Uterus (tissue), 4 donors: ENCODE measurements at places on chromosomes 12 and 14.
A peak's percentile ranks its signal among the peaks of the same experiment; 100 is the strongest.

GRCh38 chr12:22627371-22627770, 2.4 kb downstream of the ETNK1 start:
- DNase-seq: no peak
- H3K4me3 ChIP-seq: peak overlapping the region; percentile 95
- H3K27ac ChIP-seq: no peak overlapping the region
- H3K27me3 ChIP-seq: no peaks in the 10 kb centered on the region
- no peaks in the 10 kb centered on the region for H3K36me3 ChIP-seq

GRCh38 chr12:65123435-65124063, 2.4 kb upstream of the WIF1 start:
- H3K4me1 ChIP-seq: no peaks in the 10 kb centered on the region
- no peak for DNase-seq
- H3K36me3 ChIP-seq: no peaks in the 10 kb centered on the region
- H3K27me3 ChIP-seq: peaks cover 21% of the 10 kb centered on the region

- no peaks in the 10 kb centered on the region for H3K36me3 ChIP-seq
- no peaks in the 10 kb centered on the region for H3K27me3 ChIP-seq
- DNase-seq: no peak
- no peak overlapping the region for H3K4me3 ChIP-seq
- H3K27ac ChIP-seq: no peak overlapping the region
These were observed 310.9 kb upstream of the DIO3 start for GRCh38 chr14:101250336-101250947.

DNA sequence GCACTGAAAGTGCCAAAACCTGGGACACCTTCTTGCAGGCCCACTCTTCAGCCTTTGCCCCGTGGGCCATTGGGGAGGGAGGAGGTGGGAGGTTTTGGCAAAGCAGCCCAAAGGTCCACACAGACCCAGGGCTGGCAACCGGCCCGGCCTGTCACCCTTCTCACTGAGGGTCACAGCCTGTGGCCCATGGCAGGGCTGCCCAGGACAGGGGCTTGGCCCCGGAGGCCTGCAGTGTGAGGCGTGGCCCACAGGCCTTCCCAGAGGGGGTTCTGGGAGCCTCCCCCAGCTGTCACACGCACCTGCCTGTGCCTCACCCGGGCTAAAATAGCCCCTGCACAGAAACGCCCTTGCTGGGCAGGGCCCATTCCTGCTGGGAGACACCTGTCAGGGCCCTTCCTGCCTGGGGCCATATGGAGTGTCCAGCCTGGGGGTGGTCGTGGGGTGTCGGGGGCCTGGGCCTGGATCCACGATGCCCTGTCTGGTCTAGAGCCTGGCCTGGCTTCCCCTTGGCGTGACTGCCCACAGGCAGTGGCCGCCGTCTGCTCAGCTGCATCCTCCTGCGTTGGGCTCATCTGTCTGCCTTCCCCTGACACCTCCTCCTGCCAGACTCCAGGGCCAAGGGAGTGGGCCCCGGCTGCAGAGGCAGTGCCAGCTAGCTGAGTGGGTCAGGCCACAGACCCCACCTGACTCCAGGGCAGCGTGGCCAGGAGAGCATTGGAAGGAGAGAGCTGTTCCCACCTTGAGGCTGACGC, 19.2 kb downstream of the PACS2 start:
- no peaks in the 10 kb centered on the region for H3K27me3 ChIP-seq
- no peak overlapping the region for H3K27ac ChIP-seq
- H3K4me3 ChIP-seq: no peak overlapping the region
- H3K4me1 ChIP-seq: peaks cover 9% of the 10 kb centered on the region
- DNase-seq: no peak
- no peaks in the 10 kb centered on the region for H3K36me3 ChIP-seq

GRCh38 chr12:4178424-4179170, 95.0 kb upstream of the CCND2 start:
- no peaks in the 10 kb centered on the region for H3K4me1 ChIP-seq
- H3K36me3 ChIP-seq: no peaks in the 10 kb centered on the region
- no peak for DNase-seq
- H3K27me3 ChIP-seq: no peaks in the 10 kb centered on the region
- no peak overlapping the region for H3K27ac ChIP-seq

GRCh38 chr14:36344211-36344610, 23.8 kb upstream of the MBIP start:
- H3K27me3 ChIP-seq: no peaks in the 10 kb centered on the region
- no peaks in the 10 kb centered on the region for H3K4me1 ChIP-seq
- H3K36me3 ChIP-seq: no peaks in the 10 kb centered on the region
- no peak overlapping the region for H3K4me3 ChIP-seq
- no peak for DNase-seq
